ENCODE measurements at places on chromosomes 5 and 9.

DNA sequence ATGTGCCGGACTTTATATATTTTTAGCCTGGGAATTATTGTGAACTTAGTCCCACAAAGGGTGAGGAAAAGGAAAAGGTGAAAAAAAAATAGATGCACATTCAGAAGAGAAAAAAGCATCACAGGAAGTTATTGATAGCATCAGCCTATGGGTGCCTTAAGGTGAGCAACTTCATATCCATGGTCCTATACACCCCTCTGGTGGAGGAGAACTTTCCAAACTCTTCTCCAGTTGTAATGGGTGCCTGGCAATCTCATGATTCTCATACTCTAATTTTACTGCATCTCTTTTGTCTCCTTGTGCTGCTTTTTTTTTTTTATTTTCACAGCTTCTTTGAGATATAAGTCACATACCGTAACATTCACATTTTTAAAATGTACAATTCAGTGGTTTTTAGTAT, 107.4 kb downstream of the JAKMIP2 start:
- no peak for DNase-seq

GRCh38 chr5:55187370-55187769, 14.4 kb upstream of the CDC20B start:
- no peak for DNase-seq

DNA sequence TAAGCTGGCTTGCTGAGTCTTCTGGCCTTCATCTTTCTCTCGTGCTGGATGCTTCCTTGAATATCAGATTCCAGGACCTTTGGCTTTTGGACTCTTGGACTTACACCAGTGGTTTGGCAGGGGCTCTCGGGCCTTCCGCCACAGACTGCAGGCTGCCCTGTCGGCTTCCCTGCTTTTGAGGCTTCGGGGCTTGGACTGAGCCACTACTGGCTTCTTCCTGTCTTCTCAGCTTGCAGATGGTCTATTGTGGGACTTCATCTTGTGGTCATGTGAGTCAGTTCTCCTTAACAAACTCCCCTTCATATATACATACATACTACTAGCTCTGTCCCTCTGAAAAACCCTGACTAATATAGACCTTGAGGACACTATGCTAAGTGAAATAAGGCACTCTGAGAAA, 78.3 kb upstream of the SSBP2 start:
- DNase-seq: no peak

DNA sequence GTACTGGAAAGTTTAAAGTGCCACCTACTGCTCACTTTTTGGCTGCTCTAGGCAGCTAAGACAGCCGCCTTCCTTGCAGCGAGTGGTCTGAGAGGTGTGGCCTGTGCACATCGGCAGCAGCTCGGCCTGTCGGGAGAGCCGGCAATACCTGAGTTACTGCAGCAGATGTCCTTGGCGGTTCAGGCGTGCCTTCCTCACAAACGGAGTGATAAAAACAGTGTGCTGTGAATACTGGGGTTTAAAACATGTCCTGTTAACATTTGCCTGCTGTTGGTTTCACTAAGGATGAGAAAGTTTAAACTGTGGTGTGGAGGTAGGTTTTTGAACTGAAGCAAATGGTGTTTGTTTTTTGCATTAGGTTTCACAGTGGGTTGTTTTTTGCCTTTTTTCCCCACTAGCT, 12.9 kb downstream of the TRAF2 start:
- no peak for DNase-seq

- no peak for DNase-seq
Measured at GRCh38 chr5:2300421-2300820, 417.7 kb upstream of the IRX4 start.

DNA sequence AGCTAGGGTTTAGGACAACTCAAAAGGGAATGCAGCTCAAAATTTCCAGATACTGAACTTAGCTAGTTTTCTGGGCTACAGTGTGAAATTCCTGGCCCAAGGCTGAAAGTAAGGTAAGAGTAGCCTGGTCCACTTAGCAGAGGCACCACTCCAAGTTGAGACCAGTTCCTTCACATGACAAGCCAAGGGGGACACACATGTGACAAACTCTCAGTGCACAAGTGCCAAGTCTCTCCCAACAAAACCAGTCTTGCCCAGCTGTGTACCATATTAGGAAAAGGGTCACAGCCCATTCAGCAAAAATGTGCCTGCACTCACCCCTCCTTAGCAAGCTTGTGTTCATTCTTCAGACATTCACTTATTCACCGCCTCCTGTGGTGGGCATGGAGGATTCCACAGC, 27.8 kb downstream of the KLHL3 start:
- DNase-seq: no peak

Data from stimulated activated CD4-positive, alpha-beta T cell treated with anti-CD3 and anti-CD28 coated beads, TNF-alpha, amount 100 ng/mL, for 1 hour (primary cell).